Hair follicle dermal papilla cell (primary cell): ENCODE measurements at places on chromosomes 2 and 18. TPM values are rescaled to one million over a fixed set of nuclear protein-coding genes. Genes with fewer than 3 reads are reported as not detected.

The ZNF892 gene
- total RNA-seq, result 4.9 and 9.1 TPM in 2 replicates

The SERPINB8 gene
- 25.1 and 28.1 TPM in 2 replicates for total RNA-seq

The POTEC gene
- total RNA-seq, result under 0.01 TPM in 1 of 2 replicates, not detected in the other

The PDE11A gene
- under 0.01 and 0.36 TPM in 2 replicates for total RNA-seq

The TRABD2A gene
- 0.36 and 1.3 TPM in 2 replicates for total RNA-seq

The KYNU gene
- total RNA-seq, result 0.97 and 2.4 TPM in 2 replicates

The SAG gene
- total RNA-seq, result not detected in 2 replicates

The SERPINB2 gene
- total RNA-seq, result 18.2 and 19.6 TPM in 2 replicates

The LONRF2 gene
- not detected in 2 replicates for total RNA-seq

The DSG1 gene
- not detected in 2 replicates for total RNA-seq

The SERPINB3 gene
- total RNA-seq, result not detected in 2 replicates

The ERMN gene
- 0.32 and 0.73 TPM in 2 replicates for total RNA-seq

The TLX2 gene
- not detected in 2 replicates for total RNA-seq

The ABCB11 gene
- under 0.01 TPM in 1 of 2 replicates, not detected in the other for total RNA-seq

The ACADL gene
- total RNA-seq, result 0.16 TPM in 1 of 2 replicates, not detected in the other

The ANKRD53 gene
- total RNA-seq, result 2.4 and 2.7 TPM in 2 replicates

The TRIM43 gene
- not detected in 2 replicates for total RNA-seq

The CCDC178 gene
- 0.16 TPM in 1 of 2 replicates, not detected in the other for total RNA-seq

The GNLY gene
- not detected in 2 replicates for total RNA-seq

The TEX44 gene
- not detected in 2 replicates for total RNA-seq

The DAW1 gene
- not detected in 2 replicates for total RNA-seq

The CD8B2 gene
- not detected in 2 replicates for total RNA-seq

The ALK gene
- total RNA-seq, result 0.12 and 0.16 TPM in 2 replicates

The BCL11A gene
- total RNA-seq, result 41.9 and 56.3 TPM in 2 replicates

The ZNF521 gene
- 70.4 and 94.4 TPM in 2 replicates for total RNA-seq

The TMEFF2 gene
- total RNA-seq, result under 0.01 and 0.12 TPM in 2 replicates

The SLC9A4 gene
- under 0.01 TPM in 1 of 2 replicates, not detected in the other for total RNA-seq

The ACMSD gene
- total RNA-seq, result not detected in 2 replicates

The MSTN gene
- total RNA-seq, result 0.16 and 0.73 TPM in 2 replicates

The SUMO1 gene
- 84.2 and 92.0 TPM in 2 replicates for total RNA-seq

The SCYGR4 gene
- total RNA-seq, result not detected in 2 replicates

The SIX3 gene
- not detected in 2 replicates for total RNA-seq

The OTOS gene
- total RNA-seq, result not detected in 2 replicates

The HRH4 gene
- not detected in 2 replicates for total RNA-seq

The PARD6G gene
- total RNA-seq, result 2.3 and 3.1 TPM in 2 replicates

The SLC11A1 gene
- under 0.01 and 0.16 TPM in 2 replicates for total RNA-seq

The GLI2 gene
- 5.1 and 19.0 TPM in 2 replicates for total RNA-seq

The KIAA2012 gene
- total RNA-seq, result not detected in 2 replicates

The ABCG5 gene
- total RNA-seq, result not detected in 2 replicates

The PRKAG3 gene
- 0.16 TPM in 1 of 2 replicates, not detected in the other for total RNA-seq

The ALPG gene
- total RNA-seq, result not detected in 2 replicates

The CFC1 gene
- not detected in 2 replicates for total RNA-seq

The HOXD4 gene
- 8.0 and 10.5 TPM in 2 replicates for total RNA-seq

The CHRND gene
- not detected in 2 replicates for total RNA-seq

The LBX2 gene
- total RNA-seq, result 1.9 and 2.1 TPM in 2 replicates

The CIB4 gene
- total RNA-seq, result not detected in 2 replicates

The ASPRV1 gene
- 0.12 and 0.32 TPM in 2 replicates for total RNA-seq

The DSG2 gene
- 0.12 and 0.49 TPM in 2 replicates for total RNA-seq

The EGR4 gene
- total RNA-seq, result 0.12 TPM in 1 of 2 replicates, not detected in the other

The RBKS gene
- total RNA-seq, result 1.3 TPM in 2 replicates

The CD302 gene
- 25.0 and 27.4 TPM in 2 replicates for total RNA-seq

The GALNT5 gene
- total RNA-seq, result 48.7 and 52.6 TPM in 2 replicates

The FTCDNL1 gene
- total RNA-seq, result 0.73 and 1.3 TPM in 2 replicates
